ENCODE measurements at places on chromosomes 16 and 17.

GRCh38 chr17:13736916-13737315 is 135.2 kb upstream of the HS3ST3A1 start:
- DNase-seq = no peak

- DNase-seq = no peak
Measured at GRCh38 chr17:1762233-1762900, 507 bp downstream of the SERPINF1 start.

DNA sequence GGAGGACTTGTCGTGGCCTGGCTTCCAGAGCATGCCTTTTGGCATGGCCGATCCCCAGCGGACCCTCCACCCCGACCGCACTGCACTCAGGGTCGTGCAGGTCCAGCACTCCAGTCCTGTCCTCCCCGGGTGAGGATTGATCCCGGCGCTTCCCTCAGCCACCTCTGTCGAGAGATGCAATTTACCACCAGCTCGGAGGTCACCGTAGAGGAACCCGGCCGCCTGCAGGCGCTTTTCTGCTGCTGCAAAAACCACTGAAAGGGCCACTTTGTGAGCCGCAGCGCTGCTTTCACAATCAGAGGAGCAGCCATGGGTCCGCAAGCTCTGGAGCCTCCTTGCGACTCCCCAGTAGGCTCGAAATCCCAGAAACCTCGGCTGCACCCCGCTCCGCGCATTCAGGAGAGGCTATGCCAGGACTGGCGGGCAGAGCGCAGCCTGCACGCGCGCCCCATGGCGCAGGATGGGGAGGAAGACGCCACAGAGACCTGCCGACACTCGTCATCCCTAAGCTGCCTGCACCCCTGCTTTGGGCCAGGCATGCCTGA is 134.2 kb downstream of the HS3ST2 start:
- DNase-seq = no peak

DNA sequence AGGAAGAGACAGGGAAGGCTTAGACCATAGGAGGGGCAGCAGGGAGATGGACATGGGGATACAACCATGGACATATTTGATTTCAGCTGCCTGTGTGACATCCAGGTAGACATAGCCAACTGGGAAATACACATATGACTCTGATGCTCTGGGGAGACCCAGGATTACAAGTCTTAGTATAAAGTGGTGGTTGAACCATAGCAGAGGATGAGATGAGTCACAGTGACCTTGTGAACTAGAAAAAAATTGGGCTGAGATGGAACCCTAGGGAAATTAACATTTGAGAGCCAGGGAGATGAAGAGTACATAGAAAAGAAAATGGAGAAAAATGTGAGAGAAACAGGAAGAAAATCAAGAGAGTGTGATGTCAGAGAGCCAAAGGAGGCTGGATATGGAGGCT is 10.2 kb downstream of the MARCHF10 start:
- DNase-seq = no peak

DNA sequence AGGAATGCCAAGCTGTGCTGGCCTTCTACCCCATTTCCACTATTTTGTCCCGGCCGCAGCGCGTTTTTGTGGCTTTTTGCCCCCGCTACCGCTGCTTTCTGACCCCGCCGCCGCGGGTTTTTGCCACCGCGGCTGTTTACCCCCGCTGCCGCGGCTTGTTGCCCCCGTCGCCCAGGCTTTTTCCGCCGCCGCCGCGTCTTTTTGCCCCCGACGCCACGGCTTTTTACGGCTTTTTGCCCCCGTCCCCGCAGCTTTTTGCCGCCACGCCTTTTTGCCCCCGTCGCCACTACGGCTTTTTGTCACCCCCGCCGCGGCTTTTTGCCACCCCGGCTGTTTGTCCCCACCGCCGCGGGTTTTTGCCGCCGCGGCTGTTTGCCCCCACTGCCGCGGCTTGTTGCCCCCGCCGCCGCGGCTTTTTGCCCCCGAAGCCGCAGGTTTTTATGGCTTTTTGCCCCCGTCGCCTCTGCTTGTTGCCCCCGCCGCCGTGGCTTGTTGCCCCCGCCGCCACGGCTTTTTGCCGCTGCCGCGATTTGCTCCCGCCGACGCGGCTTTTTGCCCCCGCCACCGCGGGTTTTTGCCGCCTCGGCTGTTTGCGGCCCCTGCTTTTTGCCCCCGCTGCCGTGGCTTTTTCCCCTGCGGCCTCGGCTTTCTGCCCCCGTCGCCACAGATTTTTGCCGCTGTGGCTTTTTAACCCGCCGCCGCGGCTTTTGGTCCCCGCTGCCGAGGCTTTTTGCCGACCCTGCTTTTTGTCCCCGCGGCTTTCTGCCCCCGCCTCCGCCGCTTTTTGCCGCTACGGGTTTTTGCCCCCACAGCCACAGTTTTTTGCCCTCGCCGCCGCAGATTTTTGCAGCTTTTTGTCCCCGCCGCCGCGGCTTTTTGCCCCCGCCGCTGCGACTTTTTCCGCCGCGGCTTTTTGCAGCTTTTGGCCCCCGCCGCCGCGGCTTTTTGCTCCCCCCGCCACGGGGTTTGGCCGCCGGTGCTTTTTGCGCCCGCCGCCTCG is 520.4 kb upstream of the WSB1 start:
- no peak for DNase-seq

GRCh38 chr17:30426292-30426691 is 47.6 kb downstream of the CPD start:
- no peak for DNase-seq

DNA sequence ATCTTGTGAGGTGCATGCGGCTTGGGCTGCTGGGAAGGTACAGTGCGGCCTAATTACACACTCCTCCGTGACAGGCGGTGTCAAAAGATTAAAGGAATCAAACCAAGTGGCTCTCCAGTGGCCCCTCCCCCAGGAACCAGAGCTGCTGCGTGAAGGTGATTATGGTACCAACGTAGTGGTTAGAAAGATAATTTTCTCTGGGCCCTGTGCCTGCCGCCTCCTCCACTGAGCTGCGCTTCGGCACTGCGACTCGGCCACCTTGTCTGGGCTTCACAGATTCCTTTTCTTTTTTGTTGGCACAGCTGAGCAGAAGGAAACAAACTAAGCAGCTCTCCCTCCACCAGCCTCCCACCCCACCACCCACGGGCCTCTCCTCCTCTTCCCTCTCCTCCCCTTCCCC is 113.2 kb upstream of the SDK2 start:
- DNase-seq = no peak

GRCh38 chr16:83054283-83054682 is 427.5 kb downstream of the CDH13 start:
- peak; percentile 11 for DNase-seq

- no peak for DNase-seq
Measured at GRCh38 chr17:38658741-38659345, 15.9 kb downstream of the EPOP start.

GRCh38 chr17:17408236-17408794 is 68.5 kb upstream of the MED9 start:
- no peak for DNase-seq

DNA sequence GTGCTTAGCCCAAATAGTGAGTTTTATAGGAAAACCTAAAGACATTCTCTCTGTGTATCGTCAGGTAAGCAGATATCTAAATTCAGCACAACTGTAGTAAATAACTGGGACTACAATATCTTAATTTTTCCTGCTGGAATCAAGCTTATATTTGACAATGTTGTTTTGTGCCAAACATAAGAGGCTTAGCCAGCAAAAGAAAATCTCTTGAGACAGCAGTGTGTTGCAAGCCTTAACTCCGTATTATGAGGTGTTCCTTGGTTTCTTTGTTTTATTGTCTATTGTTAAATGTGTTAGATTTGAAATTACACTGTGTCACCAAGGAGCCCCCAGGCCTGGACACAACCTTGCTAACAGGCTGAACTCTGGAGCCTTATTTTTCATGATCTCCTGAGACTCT is 1570.6 kb upstream of the GOT2 start:
- DNase-seq = no peak

GRCh38 chr17:6843241-6843880 is 11.8 kb upstream of the TEKT1 start:
- no peak for DNase-seq

DNA sequence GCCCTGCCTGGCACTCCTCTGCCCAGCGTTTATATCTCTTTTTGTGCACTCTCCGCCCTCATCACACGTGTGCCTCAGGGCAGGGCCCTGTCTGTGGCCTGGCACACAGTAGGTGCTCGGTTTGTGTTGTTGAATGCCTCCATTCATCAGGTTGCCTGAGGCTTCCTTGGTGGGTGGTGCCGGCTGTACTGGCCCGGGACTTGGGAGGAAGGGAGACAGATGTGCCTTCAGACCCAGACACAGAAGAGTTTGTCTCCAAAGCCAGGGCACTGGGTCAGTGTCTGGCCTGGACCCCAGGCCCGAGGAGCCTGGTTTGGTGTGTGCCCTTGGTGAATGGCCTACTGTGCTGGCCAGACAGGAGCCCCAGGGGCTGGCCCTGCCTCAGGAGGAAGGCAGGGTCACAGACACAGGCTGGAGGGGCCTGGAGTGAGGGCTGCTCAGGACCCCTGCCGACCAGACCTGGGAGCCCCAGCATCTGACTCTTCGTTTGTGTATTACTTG is 71.6 kb downstream of the RAI1 start:
- no peak for DNase-seq

GRCh38 chr16:23362460-23363317 is 60.6 kb downstream of the SCNN1B start:
- DNase-seq = no peak

DNA sequence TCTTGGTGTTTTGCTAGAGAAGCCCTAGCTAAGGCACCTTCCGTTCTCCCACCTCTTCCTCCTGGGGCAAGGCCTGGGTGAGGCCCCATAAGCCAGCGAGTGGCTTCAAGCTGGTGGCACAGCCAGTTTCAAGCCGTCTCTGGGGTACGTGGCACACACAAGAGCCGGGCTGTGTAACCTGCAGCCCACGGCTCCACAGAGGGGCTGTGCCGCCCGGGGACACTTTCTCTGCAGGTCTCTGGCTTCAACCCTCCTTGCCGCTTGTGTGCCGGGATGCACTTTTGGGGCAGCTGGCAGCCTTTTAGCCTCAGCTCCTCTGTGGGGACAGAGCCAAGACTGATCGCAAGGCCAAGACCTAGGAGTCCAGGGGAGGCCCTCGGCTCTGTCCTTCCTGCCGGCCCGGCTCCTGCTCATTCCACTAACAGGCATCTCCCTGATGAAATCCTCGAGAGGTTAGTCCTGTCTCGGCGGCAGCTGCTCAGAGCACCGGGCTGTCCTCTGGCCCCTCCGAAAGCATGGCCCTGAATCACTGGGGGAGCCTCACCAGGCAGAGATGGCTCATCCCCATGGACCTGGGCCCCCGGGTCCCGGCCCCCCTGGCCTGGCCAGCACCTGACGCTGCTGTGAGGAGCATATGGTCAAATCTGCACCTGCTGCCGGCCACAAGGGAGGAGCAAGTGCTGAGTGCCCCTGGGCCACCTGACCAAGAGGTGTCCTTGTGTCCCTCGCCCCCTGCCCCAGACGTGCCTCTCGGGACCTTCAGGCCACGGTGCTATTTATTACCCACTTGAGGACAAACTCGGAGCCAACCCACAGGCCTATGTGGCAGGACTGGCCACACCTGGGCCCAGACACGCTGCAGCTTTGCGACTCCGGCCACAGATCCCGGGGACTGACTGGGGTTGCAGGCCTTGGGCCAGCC is 98.5 kb downstream of the METRNL start:
- no peak for DNase-seq

DNA sequence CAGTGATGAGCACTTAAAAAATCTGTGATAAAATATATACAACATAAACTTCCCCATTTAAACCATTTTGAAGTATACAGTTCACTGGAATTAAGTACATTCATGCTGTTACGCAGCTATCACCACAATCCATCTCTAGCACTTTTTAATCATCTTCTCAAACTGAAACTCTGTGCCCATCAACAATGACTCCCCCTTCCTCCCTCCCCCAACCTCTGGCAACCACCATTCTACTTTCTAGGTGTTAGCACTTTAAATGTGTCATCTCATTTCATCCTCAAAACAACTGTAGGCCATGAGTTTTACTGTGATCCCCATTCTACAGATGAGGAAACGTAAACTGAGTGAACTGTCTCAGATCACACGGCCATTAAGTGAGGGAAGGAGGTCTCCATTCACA is 13.8 kb upstream of the TMEM98 start:
- DNase-seq = no peak

- no peak for DNase-seq
Measured at GRCh38 chr17:12830777-12831247, 41.5 kb downstream of the ARHGAP44 start.

- DNase-seq = no peak
Measured at GRCh38 chr17:50534222-50534978, 1.9 kb downstream of the EPN3 start.

DNA sequence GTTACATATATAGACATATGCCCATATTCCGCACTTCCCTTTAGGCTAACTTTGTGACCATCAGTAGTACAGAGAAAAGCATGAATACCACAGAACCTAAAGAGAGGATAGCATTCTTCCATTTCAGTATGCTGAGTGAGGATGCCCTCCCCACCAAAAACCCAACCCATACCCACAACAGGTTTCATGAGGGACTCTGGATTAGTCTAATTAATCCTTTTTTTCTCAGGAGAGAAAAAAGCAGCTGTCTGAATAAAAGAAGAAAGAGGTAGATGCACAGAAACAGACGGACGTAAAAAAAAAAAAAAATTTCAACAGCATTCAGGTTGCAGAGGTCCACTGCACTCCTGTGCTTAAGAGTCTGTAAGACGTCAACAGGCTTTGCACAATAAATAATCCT is 6.7 kb downstream of the MMD start:
- no peak for DNase-seq

GRCh38 chr17:81401723-81402529 is 6.7 kb downstream of the BAHCC1 start:
- no peak for DNase-seq
